ENCODE measurements at places on chromosomes 2 and 18.

DNA sequence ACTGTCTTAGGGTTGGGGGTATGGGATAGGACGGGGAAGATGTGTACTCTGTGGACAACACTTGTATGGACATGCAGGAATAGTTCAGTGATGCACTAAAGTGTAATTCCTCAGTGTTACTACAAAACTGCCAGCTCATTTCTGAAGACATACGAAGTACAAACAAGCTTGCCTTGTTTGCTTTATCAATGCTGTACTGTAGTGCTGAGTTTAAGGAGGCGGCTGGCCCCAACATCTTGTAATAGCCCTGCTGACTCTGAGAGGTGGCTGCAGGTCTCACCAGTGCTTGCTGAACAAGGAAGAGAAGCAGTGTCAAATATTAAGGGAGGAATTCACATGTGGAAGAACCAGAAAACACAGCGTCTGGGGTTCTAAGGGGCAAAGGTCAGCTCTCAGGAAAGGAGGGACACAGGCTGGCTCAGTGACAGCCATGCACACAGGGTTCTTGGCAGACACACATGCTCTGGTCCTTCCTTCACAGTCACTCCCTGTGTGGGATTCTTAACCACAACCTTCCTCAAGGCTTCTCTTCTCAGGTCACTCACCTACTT, 39.8 kb upstream of the EVA1A start:
- DNase-seq: no peak

DNA sequence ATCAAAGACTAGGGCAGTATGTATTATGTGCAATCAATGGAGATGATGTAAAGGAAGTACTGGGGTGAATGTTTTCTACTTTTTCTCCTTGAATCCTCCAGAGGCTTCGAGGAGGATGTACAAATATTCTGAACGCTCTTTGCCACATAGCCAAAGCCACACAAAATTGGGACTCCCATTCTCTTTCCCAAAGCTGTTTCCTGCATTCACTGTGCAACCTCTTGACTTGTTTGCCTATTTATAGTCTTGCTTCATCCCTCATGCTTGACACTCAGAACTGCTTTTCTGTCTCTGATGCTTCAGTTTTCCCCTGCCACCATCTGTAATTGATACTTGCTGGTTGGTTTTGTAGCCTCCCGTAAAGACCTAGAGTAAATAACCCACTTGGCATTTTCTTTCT, 208.2 kb upstream of the RBMS1 start:
- no peak for DNase-seq

DNA sequence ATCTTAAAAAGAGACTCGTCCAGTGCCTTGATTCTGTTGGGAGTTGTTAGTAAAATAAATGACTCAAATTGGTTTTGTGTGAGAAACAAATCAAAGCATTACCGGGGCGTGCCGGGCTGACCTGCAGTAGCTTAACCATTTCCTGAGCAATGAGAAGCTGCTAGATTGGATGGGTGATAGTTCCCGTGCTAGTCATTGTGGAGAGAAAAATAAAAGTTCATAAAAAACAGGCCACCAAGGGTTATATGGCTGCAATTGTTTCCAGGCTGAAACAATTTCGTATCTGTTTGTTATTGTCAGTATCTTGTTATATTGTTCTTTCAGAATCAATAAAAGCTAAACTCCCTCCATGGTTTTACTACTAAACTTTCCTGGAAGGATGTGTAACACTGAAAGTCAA, 314.4 kb downstream of the MTX2 start:
- DNase-seq: peak; percentile 83

DNA sequence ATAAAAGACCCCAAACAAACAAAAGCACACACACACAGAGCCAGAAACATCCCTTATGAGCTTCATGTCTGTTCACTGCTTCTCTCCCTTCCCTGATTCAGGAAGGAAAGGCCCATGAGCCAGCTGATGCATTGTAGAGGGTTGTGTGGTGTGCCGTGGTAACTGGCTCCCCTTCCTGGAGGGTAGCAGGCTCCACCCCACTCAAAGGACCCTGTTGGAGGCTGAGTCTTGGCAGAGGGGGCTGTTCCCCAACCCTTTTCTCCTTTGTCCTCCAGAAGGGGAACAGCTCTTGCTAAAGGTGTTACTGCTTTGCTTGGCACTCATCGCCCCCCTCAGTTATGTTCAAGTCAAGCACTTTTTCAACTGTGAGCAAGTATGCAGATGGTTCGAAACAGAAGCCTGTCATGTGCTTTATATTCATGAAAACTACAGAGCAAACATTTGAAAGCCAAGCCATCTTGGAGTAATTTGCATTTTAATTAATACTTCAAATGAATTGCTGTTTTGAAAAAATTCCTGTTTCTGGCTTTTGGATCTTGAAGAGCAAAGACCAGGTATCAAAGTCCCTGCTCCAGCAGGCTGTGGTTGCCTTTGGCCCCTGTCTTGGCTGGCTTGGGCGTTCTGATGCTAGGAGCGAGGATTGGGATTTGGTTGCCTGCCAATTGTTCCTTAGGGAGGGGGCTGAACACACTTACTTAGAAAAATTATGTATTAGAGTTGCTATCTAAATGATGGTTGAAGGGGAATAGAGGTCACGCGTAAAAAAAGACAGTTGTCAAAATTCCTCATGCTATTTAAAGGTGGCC, 267.8 kb downstream of the TSN start:
- DNase-seq: no peak

- DNase-seq: peak; percentile 11
Observed at GRCh38 chr2:48205137-48205798, 299.0 kb upstream of the FBXO11 start.

- DNase-seq: peak; percentile 47
Observed at GRCh38 chr2:120291401-120292311, 39.0 kb downstream of the RALB start.

DNA sequence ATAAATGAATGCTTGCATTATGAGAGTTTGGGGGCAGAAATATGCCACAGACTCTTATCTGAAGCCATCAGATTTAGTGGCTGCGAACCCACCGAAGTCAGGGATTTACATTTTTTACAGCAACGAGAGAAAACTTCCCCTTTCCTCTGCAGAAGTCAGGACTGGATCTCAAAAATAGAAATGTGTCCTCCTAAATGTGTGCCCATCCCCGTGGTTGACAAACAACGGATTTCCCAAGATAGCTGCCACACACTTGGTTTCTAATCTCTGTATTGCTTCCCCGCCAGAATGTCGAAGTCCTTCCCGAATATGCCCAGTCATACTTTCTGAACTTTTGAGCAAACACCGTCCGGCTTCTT, 879 bp upstream of the ADAM23 start:
- no peak for DNase-seq

DNA sequence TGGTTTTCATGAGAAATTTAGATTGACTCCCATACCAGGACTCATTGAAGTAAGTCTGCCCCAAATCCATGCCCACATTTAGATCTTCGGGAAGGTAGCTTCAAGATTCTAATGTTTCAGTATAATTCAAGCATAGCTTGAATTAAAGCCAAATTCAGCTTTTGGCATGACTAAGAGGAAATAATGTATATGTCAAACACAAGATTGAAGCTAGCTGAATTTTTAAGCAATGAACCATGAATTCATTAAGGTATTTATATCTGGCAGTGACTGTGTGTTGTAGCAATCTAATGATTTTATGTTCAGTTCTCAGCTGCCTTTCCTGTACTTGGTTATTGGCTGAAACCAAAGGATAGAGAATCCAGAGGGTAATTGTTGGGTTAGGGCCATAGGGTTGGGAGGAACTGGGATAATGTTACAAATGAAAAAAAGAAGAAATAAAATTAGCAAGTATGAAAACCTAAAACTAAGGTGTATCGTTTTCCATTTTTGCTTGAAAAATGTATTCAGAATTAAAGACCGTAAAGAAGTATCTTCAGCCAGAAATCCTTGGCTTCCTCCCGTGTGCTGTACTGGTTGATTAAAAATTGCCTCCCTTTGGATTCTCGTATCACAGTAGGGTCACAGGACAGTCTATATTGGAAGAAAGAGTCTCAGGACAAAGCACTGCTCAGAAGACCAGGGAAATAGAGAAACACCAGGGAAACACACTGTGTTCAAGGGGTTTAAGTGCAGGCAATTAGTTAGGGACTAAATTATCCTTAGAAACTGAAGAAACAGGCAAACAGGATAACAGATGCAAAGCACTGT, 119.0 kb upstream of the FN1 start:
- no peak for DNase-seq

DNA sequence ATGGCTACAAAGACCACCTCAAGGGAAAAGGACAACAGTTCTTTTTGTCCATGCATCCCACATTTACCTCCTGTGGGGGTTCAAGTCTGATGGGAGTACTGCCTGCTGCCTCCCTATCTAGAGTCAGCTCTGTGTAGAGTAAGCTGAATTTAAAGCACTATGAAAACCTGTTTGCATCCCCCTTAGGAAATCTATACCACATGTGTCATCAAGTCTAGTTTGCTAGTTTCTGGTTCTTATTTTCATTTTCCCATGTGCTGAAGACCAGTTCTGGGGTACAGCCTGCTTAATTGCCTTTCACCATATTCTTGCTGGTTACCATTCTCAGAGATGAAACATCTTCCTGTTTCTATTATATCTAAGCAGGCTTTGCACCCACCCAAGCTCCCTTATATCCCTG, 470.3 kb downstream of the MBD2 start:
- no peak for DNase-seq

DNA sequence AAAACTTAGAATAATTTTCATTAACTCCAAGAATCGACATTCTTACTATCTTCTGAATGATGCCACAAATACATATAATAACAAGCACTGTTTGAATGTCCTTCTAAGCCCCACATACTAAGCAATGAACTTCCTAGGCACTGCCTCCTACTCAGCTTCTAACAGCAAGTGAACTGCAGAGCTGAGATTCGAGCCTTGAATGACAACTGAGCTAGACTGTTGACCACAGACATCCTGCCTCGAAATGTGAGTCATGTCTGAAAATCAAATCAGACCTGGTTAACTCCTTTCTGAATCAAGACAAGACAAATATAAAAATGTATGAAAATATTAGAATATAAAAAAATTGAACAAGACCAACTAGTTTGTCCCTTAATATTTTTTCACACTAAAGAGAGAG, 108.1 kb downstream of the MYT1L start:
- DNase-seq: peak; percentile 79

DNA sequence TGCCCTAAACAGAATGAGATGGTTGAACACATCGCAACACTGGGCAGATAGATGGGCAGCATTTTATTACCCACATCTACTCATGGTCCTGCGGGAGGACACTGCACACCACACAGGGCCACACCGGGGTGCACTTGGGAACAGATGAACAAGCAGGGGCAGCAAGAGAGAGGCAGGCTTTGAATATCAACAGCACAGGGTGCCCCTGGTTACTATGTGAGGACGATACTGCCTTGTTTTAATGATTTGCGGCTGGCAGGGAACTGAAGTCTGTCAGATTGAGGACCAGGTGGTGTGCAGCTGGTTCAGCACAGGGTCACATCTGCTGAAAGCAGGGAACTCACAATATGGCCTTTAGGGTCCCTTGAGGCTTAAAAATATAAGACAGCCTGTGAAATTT, 195.7 kb downstream of the PIEZO2 start:
- no peak for DNase-seq

GRCh38 chr18:61400716-61401115, 67.5 kb downstream of the CDH20 start:
- peak; percentile 74 for DNase-seq

GRCh38 chr2:14330884-14331283, 301.6 kb upstream of the LRATD1 start:
- no peak for DNase-seq

DNA sequence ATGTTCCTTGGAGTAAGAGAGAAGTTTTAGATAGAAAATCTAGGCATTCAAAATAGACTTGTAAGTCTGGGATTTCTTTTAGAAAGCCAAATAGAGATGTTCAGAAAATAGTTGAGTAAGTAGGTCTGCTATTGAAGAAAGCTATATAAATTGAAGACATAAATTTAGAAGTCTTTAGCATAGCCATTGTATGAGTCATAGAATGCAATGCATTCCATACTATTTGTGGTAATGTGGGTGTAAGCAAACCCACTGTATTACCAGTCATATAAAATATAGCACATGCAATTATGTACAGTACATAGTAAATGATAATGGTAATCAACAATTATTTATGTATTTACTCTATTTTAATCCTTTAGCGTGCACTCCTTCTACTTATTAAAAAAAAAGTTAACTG, 14.1 kb downstream of the MC4R start:
- DNase-seq: peak; percentile 2

GRCh38 chr18:24633121-24633520, 172.7 kb downstream of the HRH4 start:
- DNase-seq: no peak

- DNase-seq: no peak
Observed at GRCh38 chr18:35117372-35117771, 76.2 kb downstream of the MAPRE2 start.

GRCh38 chr2:96485751-96486651, 19.2 kb downstream of the NEURL3 start:
- DNase-seq: peak; percentile 81

DNA sequence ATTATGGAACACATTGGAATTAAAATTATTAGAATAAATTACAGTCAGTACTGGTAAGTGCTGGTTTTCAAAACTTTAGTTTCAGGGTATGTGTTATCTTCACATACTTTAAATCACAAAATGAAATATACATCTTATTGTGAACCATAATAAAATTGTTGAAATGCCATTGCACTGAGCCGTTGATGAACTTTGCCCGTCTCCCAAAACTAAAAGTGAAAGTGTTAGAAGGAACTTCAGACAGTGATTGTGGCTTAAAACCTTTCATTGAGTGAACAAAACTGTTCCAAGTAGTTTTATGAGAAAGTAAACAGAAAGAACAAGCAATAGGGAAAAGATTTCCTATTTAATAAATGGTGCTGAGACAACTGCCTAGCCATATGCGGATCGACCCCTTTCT, 811.6 kb downstream of the PLCL1 start:
- no peak for DNase-seq

- no peak for DNase-seq
Observed at GRCh38 chr2:14094592-14094991, 537.9 kb upstream of the LRATD1 start.

DNA sequence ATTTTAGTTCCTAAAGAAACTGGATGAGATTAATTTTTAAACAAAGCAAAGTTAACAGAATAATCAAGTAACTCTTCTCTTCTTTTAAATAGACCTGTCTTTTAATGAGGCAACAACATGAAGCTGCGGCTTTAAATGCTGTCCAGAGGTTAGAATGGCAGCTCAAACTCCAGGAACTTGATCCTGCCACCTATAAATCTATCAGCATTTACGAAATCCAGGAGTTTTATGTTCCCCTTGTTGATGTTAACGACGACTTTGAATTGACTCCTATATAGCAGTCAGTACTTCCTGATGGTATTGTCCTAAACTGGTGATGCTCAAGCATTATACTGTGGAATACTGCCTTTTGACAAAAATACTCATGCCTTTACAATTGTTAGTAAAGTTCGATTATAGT, 53.7 kb upstream of the TWSG1 start:
- no peak for DNase-seq

DNA sequence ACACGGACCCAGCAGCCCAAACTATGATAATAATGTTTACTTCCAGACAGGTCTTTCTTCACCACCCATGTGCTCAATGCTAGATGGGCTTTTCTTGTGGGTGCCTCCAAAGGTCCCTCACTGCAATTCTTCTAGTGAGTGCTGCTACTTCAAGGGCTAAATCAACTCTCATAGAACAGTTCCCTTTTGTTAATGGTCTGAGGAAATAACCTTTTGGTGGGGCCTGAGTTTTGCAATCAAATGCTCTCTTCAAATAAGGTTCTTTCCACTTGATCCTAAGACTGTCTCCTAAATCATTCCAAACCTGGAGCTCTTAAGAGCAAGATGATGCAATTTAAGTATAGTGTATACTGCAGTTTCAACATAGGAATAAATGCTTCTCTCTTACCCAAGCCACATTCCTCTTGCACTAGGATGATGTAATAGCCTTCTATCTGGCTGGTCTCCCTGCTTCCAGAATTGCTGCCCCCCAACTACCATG, 6.0 kb downstream of the NEMP2 start:
- no peak for DNase-seq
